IPS DF 19.7 (cell line): ENCODE measurements at places on chromosomes 2 and 18.

DNA sequence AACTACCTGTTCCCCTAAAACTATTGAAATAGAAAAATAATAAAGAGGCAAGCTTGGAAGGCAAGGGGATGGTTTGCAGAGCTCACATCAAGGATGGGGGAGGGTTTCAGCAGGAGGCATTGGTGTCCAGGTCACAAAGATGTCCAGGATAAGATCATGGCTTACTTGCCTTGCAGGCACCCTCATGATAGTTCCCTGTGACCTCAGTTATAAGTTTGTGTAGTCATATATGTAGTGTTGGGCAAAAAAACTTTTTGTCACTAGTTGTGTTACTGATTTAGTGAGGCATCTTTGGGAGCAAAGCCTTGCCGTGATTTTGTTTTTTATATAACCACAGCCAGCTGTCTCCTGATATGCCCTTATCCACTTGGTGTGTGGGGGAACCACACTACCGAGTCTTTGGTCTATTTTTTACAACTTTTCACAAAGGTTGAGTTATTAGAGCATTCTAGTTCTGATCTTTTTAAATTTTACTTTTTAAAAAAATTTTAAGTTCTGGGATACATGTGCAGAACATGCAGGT is 53.3 kb downstream of the IL1R2 start:
- DNase-seq = no peak

GRCh38 chr2:54482715-54483114 is 26.6 kb downstream of the SPTBN1 start:
- no peak for DNase-seq

DNA sequence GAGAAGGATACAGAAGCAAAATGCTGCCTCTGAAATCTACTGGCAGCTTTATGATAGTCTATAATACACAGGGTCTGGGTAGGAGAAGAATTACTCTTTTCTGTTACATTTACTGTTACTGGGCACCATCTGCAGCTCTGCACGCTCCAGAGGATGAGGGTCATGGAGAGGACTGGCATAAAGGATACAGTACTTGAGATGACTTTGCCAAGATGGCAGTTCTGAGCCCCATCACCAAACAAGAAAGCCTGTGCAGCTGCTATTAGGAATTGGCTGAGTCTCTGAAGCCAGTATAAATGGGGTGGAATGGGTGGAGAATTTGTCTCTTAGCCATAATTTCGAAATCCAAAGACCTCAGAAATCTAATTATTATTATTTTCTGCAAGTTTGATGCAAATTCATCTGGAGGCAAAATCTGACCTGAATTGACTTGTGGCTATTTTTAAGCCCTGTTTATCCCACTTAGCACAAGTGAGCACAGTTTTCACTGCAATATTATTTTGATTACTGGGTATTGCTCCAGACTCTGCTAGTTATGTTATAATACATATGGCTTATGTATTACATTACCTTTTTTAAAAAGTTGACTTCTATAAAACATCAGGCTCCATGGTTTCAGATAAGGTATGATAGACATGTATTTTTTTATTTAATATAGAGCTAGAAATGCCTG is 579.5 kb downstream of the MBD2 start:
- DNase-seq = no peak

DNA sequence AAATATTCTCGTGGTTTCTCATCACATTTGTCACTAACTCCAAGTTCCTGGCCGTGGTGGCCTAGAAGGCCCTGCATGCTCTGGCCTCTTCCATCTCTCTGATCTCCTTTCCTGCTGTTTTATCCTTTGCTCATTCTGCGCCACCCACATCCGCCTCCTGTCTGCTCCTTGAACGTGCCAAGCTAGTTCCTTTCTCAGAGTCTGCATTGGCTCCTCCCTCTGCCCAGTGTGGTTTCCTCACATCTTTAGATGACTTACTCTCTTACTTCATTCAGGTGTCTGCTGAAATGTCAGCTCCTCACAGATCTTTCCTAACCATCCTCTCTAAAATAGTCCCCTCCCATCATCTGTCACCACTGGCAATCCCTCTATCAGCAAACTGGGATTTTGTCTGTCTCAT is 158.6 kb upstream of the RBMS1 start:
- no peak for DNase-seq

DNA sequence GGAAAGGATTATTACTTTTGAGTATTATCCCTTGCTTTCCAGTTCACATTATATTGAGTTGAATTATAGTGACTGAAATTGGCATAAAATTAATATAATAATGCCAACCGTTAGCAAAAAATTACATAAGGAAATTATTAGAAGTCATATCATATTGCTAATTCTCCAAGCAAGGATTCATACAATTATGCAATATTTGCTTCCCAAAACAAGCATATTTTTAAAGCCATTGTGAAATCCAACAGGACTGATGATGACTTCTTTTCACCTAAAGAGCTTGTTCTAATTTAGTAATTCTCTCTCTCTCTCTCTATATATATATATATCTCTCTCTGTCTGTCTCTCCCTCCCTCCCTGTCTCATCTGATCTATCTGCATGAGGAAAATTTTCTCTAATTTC is 283.5 kb downstream of the DSEL start:
- no peak for DNase-seq
